Activated CD4-positive, CD25-positive, alpha-beta regulatory T cell (primary cell): ENCODE measurements at places on chromosomes 12 and 14.

DNA sequence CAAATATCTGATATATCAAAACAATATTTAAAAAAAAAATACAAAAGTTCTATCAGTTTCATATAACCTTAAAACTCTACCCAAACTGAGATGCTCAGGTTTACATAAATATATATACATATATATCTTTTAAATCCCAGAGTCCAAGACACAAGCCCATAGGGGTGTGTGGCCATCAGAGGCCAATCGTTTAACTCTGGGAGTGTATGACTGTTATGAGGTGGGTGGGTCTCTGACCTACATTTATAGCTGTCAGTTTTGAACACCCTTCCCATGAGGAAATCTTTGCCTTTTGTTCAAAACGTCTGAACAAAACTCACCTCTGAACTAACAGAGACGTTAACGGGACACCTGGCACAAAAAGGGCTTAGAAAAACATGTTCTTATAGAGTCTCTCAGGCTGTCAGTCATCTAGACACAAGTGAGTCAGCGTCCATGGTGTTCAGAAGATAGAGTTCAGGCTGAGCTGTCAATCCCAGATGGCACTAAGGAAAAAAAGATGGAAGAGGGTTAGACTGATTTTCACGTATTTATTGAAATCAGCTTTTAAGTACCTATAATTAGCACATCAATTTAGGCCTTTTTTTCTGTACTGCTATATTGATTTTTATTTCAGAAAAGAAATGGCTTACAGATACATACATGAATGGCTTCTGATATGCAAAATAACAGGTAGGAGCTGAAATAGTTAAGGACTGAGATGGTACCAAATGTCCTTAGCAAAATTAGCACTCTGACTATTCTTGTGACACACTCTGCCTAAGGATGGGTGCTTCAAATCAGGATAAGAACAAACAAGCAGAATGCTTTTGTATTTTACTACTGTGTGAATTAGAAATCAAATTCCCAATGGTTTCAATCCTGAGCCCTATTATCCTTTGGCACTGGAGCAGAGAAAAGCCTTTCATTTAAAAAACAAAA, 29.2 kb downstream of the HIGD1C start:
- DNase-seq = no peak

DNA sequence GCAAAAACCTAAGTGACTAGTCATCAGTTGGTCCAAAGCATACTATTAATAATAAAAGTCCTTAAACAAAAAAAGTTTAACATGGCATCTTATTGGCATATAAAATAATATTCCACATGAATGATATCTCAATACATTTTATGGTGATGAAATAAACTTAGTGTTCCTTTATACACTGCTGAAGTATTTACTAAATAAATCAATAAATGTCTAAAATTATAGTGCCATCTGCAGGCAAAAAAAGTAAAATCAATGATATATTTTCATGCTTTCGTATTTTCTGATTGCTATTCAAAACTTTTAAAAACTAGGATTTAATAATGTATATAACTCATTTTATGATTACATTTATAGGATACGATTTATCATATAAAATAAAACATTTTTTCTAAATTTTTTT, 30.5 kb downstream of the PUS7L start:
- DNase-seq = no peak

- DNase-seq = no peak
Measured at GRCh38 chr12:130331146-130331545, 6.5 kb upstream of the PIWIL1 start.

GRCh38 chr14:100644784-100645183, 57.6 kb upstream of the BEGAIN start:
- DNase-seq = no peak

GRCh38 chr14:61226015-61226654, 55.0 kb downstream of the TMEM30B start:
- no peak for DNase-seq

DNA sequence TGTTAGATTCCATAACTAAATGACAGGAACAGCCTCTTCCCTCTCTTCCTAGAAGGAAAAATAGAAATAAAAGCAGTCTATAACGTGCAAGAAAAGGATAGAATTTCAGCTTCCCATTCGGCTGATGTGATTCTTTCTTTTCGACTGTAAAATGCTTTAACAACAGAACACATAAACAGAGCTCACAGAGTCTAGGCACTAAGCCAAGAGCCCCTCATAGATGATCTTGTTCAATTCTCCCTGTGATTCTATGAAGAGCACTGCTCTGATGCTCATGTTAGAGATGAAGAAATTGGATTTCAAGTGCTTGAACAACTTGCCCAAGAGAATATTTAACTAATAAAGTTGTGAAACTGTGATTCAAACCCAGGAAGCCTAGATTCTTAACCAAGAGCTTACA, 232.7 kb downstream of the RPAP3 start:
- DNase-seq = no peak
